ENCODE measurements at places on chromosomes 7 and 10.
A peak's percentile ranks its signal among the peaks of the same experiment; 100 is the strongest.

GRCh38 chr7:95840953-95841950 lies 68.9 kb downstream of the DYNC1I1 start:
- DNase-seq, result no peak

DNA sequence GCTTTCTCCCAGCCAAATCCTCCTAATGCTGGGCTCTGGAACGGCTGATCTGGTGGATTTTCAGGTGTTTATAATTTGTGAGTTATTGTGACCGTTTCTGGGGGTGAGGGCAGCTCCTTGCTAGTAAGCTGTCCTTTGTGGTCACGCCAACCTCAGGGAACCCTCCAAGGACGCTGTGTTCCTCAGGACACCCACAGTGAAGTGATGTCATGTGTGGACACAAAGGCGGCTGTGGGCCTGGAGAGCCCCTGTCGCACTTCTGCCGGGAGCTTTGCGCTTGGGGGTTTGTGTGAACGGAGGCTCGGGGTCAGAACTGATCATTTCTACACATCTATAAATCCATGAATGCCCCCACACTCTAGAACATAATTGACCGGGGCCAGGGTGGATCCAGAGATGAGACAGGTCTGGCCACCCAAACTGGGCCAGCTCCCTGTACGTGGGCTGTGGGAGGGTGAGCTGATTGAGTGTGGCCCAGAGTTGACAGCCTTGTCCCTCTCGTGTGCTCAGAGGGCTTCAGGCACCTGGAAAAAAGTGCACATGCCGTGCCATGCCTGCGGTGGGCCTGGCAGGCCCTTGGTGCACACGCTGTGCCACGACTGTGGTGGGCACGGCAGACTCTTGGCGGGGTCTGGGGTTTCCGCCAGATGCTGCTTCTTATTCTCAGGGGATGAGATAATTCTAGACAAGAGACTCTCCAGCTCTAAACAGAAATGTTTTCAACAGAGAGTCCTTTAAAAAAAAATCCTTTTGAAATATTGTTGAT lies 130.2 kb downstream of the VIPR2 start:
- no peak for DNase-seq

- DNase-seq, result no peak
Observed at GRCh38 chr7:19677180-19677579, 31.7 kb downstream of the POLR1F start.

GRCh38 chr7:134165252-134165651 lies 38.1 kb downstream of the LRGUK start:
- DNase-seq, result no peak

DNA sequence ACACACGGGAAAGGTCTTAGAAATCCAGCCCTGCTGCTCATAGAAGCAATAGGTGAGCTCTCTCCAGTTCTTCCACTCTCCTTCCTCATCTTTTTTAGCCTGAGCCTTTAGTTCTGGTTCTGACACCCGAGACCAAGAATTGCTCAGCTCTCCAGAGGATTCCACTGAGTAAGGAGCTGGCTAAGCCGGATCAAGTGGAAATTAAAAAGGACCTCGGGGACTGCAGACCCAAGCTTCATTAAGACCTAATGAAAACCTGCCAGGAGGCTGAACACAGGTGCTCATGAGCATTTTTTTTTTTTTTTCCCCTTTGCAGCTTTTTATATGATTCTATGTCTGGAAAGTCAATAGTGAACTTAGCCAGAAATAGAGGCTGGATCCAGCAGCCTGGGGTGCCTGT lies 1176.0 kb upstream of the AUTS2 start:
- DNase-seq, result no peak

- DNase-seq, result no peak
Observed at GRCh38 chr10:62015994-62016393, 114.5 kb downstream of the ARID5B start.

DNA sequence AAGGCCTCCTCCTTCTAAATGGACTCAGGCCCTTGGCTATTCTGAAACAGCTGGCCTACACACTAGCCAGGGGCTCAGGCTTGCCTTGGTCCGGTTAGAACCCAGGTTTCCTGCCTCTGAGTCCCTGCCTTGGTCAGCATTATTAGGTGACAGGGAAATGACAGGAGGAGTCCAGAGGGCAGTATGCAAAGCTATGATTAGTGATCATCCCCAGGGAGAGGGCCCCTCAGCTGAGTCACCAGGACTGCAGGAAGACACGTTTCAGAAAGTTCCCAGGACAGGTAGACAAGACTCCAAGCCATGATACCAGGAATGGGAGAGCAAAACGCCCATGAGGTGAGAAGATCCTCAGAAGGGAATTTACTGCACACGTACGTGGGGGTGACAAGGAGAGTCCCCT lies 301.1 kb upstream of the COBL start:
- DNase-seq, result no peak

DNA sequence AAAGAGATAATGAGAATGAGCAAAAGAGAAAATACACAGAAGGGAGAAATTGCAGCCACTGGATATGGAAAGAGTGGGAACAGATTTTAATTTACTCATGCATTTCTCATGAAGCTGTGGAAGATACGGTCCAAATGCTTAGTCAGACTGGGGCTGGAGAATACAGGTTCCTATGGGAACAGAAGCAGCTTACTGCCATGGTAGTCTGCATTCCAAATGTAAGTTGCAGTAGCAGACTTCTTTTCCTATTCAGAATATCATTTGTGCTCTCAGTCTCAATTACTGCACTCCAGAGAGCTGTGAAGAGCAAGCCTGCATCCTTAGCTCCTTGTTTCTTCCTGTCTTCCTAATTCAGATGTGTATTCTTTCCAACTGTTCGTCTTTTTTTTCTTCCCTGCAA lies 190.8 kb upstream of the TMEM196 start:
- DNase-seq, result no peak

DNA sequence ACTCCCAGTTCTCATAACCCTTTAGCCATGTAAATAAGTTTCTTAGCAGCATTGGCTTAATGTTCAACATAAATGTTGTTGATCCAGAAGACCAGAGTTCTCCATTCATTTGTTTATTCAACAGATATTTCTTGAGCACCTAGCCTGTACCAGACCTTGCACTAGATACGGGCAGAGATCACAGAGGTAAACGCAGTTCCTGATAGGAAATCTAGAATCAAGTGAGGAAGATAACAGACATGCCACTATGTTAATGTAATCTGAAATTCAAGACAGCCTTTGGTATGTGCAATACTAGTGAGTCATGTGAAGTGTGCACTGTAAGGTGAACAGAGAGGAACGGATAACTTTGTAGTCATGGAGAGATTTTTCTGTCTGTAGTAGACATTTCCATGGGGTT lies 3.0 kb downstream of the BUB3 start:
- no peak for DNase-seq

DNA sequence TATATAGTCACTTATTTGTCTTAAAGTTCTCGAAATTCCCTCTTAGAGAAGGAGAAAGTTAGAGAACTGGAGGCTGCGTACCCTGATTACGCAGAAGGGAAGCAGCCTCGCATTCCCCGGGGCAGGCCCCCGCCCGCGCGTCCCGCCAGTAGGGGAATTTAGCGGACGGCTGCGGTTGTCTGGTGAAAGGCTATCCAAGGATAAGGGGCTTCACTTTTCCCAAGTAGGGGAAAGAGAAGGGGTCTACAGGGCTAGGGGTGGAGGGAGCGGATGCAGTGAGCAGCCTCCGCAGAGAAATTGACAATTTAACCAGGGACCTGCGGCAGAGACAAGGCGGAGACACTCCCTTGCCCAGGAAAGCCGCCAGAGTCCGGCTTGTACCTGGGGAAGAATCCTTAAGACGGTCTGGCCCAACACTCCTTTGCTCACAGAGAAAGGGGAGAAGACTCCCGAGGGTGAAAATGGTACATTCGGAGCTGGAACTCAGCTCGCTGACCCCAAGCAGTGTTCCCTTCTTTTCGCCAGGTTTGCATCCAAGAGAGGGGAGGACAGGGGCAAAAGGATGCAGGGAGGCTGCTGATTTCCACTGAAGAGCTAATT lies 994 bp upstream of the MAGI2 start:
- no peak for DNase-seq

DNA sequence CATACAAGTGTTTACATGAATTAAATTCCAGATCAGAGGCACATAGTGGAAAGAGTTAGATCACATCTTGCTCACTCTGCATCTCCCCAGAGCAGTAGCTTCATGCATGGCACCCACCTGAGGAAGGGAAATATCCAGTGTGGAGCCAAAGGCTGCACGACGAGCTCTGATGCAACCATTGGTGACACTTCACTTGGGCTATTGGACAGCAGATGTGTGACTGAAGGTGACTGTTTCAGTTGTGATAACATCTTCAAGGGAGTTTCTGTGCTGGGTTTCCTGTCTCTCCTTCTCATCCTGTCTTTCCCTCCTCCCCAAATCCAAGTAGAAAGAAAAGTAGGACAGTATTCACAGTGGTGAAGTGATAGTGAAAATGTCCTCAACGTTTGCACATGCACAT lies 115.0 kb downstream of the TAF3 start:
- no peak for DNase-seq

DNA sequence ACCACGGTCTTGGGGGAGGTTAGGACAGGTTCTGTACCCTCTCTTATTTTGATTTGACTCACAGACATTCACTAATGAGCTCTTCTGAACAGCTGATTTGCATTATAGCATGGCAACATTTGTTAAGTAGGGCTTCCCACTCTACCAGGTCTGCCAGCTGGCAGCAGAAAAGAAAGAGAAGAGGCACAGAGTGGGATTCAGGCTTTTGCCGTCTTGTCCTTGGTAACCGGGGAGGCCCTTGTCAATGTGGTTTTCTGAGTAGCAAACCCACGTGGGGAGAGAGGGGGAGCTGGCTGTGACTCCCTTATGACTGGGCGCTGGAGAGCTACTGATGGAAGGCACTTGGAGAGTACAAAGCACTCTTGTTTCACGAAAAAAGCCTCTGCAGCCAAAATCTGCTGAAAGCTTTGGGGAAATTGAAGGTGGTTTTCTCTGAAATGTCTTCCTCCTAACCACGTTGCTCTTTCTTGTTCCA lies 355.3 kb upstream of the GALNT17 start:
- peak; percentile 47 for DNase-seq

GRCh38 chr10:26715137-26715487 lies 17.6 kb downstream of the PDSS1 start:
- no peak for DNase-seq

GRCh38 chr7:106122713-106123112 lies 10.6 kb upstream of the SYPL1 start:
- DNase-seq, result no peak

- no peak for DNase-seq
Observed at GRCh38 chr7:114910787-114911186, 11.1 kb upstream of the MDFIC start.

- no peak for DNase-seq
Observed at GRCh38 chr7:124856299-124856888, 73.2 kb downstream of the POT1 start.

GRCh38 chr10:119625570-119626280 lies 25.5 kb upstream of the BAG3 start:
- DNase-seq, result no peak

- no peak for DNase-seq
Observed at GRCh38 chr7:42126475-42127231, 110.4 kb downstream of the GLI3 start.

DNA sequence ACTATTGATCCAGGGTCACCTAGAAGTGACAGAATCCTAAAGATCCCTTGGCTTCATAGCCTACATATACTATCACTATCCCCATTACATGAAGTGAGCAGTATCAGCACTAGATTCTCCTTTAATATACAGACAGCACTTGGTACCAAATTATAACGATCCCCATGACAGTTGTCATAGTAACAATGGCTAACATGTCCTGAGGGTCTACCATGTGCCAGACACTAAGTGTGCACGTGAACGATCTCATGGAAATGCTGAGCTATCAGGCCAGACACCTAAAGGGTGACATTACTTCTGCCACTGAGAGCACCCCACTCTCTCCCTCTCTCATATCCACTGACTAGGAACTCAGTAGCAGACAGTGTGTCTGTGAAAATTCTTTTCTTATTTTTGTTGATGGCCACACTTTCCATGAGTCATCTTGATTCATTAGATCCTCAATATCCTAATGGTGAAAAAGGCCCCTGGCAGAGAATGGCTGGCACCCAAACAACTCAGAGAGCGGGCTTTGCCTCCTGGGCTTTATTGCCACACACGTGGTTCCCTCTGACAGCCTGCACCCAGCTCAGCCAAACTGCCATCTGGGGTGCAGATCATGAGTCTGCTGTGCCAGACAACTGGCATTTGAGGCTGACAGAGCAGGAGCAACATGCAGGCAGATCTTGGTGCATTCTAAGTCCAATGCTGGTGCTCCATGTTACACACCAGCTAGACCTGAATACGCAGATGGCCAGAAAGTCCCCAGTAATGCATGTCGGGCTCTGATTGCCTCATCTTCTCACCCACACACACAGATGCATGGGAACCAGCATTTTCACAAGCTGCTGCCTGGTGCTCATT lies 176.3 kb downstream of the DGKI start:
- no peak for DNase-seq

GRCh38 chr10:29140991-29141390 lies 147.9 kb upstream of the LYZL1 start:
- no peak for DNase-seq

GRCh38 chr7:151086802-151087244 lies 548 bp downstream of the AGAP3 start:
- peak; percentile 58 for DNase-seq

DNA sequence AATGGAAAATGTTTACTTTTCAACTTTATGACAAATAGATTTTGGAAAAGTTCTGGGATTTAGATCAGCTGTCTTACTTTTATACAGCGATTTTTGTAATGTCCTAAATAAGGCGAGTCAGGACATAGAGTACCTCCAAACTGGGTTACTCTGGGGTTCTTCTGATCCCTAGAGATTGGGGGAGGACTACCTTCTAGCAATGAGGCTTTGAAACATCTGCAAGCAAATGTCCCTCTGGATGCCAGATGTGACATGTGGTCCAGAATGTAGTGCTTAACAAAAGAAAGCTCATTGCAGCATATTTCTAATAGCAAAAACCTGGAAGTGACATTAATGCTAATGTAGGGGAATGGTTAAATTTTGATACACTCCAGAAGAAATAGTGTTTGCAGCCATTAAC lies 36.1 kb downstream of the ABRAXAS2 start:
- no peak for DNase-seq

DNA sequence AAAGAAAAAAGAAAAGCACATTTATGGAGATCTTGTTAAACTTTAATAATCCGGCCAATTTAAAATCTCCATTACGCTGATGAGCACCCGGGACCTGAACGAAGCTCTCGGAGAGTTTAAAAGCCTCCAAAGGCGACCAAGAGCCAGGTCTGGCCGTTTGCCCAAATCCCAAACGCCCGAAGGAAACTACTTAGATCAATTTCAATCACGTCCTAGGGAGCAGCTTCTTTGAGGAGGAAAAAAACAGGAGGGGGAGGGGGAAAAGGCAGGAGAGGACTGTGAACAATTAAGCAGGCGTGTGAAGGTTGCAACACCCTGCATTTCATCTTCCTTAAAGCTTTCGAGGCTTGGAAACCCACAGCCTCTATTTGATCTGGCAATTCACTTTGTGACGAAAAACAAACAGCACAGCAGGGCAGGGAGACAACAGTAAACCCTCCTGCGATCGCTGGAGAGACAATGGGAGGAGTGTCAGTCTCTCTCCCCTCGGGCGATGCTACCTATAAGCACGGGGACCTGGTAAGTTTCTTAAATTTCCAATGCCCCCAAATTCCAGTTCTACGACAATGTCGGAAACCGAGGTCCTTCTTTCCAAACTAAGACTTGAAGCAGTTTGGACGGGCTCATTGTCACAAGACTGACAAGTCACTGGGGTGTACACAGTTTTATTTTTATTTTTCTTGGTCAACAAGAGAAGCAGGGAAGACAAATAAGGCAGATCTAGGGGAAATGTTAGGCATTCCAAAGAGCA lies 1.2 kb downstream of the KLF6 start:
- DNase-seq, result no peak
